Activated CD4-positive, CD25-positive, alpha-beta regulatory T cell (primary cell): ENCODE measurements at places on chromosomes 7 and 10.

DNA sequence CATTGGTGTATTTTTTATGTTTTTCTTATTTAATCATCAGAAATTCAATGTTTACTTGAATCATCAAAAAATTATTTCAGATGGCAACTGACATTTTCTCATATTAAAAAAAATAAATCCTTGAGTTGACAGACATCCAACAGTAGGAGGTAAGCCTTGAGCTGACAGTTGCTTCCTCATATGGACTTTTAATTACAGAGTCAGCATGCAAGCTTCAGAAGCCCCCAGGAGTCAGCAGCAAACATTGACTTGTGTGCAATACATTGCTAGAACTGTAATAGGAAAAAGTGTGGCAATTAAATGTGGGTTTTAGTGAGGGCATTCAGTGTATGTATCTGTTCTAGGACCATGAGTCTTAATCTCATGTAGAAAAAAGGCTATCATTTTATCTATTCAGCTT, 62.4 kb upstream of the TAS2R16 start:
- DNase-seq = no peak

DNA sequence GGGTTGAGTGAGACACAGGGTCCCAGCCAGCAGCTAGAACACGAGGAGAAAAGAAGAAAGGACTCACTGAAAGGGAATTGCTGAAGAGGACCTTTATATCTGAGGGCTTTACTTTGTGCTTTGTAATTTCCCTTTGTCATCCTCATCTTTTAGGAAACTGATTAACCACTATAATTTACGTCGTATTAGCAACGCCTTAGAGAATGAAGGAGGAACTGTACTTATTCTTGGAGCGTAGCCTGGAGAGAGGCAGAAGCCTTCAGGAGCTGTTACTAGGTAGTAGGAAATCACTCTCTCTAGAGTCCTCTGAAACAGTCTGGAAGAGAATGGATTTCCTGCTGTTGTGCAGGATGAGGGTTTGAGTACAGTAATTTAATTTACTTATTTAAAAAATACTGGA, 101.0 kb upstream of the STEAP1B start:
- DNase-seq = no peak

DNA sequence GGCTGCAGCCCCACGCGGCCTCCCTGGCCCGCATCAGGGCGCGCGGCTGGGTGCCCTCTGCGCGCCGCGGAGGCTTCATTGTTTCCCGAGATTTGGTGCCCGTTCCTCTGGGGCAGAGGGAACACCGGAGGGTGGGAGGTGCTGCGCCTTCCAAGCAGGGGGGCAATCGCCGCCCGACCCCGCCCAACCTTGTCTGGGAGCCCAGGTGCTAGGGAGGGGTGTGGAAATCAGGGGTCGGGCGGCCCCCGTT, 1.0 kb upstream of the NRP1 start:
- no peak for DNase-seq

DNA sequence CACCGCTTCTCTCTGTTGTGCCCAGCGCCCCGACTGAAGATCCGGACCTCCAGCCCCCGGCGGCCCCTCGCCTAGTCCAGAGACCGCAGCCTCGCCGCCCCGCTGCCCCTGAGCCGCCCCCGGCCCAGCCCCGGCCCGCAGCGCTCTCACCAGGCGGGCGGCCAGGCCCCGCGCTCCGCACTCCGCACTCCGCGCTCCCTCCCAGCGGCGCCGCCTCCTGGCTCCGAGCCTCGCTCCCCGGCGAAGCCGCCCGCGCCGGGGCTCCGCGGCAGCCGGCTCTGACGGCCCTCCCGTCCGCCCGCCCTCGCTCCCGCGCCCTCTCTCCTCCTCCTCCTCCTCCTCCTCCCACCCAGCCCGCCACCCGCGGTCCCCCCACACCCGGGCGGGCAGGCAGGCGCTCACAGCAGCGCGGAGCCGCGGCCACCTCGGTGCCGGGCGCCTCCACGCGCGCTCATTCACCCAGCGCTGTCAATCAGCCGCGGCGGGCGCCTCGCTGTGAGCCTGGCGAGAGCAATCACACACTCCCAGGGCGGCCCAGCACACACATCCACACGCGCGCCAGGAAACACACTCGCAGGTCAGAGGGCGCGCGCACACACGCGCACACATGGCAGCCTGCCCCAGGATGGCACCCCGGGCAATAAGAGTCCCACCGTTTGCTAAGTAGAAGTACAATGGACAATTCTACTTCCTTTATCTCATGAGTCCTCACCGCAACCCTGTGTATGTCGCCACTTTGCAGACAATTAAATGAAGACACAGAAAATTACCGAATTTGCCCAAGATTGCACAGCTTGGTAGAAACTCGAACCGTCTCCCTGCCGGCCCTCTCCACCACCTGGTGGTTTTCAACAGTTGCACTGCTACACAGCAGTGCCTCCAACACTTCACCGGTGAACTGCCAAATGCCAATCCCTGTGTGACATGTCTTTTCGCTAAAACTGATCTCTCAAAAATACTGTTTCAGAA, at the start of gene PRRT4:
PRRT4 (minus strand) TSS at position 280 of the 969 bp plus-strand sequence.
- DNase-seq = no peak

- no peak for DNase-seq
These were observed 19.5 kb downstream of the CFAP46 start for GRCh38 chr10:132922872-132923271.

DNA sequence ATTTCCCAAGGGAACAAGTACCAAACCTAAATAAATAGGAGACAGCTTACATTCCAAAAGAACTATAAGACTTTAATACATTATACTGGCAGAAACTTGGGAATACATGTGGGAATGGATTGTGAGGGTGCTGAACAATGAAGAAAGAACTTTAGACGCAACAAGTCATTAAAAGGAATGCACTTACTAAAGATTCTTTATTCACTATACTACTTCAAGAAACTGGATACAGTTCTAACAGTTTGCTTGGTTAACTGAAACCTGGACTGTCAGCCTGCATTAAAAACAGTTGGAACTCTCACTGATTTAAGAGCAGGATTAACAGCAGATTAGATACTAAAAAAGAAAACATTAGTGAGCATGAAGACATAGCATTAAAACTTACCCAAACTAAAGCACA, 12.0 kb downstream of the CACUL1 start:
- no peak for DNase-seq

DNA sequence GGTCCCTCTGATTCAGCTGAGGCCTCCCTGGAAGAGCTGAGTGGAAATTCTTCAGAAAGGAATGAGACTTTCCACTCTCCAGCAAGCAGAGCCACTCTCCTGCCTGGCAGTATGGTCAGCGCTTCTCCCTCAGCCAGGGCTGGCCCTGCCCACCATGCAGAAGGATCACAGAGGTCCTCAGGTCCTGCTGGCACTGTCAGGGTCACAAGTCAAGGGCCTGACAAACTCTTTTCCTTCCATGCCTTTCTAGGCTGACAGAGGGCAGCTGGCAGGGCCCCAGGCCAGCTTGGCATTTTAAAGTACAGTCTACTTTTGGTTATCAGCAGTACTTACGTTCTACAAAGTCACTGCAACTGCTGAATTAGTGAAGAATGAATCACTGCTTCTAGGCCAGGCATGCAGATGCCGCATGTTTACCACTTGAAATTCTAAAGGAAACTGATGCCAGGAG, 119.3 kb upstream of the FRMD4A start:
- no peak for DNase-seq

DNA sequence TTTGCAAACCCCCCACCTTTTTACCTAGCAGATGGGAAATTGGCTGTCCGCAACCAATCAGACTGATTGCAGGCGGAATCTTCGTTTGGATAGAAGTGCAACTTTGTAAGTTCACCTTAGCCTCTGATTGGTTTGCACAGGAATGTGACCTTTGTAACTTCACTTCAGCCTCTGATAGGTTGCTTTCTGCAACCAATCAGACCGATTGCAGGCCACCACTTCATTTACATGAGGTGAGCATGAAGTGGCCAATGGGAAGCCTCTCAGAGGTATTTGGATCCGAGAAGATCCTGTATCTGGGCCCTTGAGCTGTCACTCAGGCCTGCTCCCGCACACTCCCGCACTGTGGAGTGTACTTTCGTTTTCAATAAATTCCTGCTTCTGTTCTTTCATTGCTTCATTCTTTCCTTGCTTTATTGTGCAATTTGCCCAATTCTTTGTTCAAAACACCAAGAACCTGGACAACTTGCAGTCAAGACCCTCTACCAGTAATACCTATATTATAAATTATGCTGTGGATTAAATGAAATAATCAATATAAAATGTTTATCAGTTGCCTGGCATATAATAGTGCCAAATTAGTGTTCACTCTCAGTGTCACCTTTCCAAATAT, 491.4 kb downstream of the PLXNA4 start:
- DNase-seq = no peak

DNA sequence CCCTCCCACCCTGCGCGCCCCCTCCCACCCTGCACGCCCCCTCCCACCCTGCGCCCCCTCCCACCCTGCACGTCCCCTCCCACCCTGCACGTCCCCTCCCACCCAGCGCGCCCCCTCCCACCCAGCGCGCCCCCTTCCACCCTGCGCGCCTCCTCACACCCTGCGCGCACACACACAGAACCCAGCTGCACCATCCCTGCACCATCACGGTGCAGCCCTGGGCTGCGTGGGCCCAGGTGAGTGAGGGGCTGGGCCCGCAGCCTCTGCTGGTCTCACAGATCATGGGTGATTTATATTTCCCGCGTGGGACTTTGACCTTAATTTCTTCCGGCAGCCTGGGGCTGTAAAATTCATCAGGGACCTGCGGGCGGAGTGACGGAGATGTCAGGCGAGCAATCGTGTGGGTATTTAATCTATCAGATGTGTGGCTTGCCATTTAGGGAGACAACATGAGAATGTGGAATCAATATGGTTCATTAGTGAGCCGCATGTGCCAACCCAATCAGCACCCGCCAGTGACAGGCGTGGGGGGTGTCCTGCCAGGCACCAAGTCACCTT, 57.7 kb downstream of the C10orf105 start:
- no peak for DNase-seq

- DNase-seq = no peak
These were observed 246.9 kb upstream of the MKLN1 start for GRCh38 chr7:131080754-131081153.

DNA sequence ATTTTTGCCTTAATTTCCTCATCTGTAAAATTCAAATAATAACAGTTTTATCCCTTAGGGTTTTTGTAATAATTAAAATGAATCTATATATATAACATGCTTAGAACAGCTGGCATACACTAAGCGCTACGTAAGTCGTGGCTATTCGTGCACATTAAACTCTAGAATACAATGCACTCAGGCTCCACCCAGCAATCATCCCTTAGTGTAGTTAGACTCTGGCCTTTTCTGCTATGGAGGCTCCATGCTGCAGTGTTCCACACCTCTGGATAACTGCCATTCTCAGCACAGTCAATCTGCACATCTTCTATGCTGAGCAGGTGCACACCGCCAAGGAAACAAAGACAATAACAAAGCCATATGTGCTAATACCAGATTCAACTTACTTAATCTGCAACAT, 92.9 kb downstream of the IPMK start:
- DNase-seq = no peak

DNA sequence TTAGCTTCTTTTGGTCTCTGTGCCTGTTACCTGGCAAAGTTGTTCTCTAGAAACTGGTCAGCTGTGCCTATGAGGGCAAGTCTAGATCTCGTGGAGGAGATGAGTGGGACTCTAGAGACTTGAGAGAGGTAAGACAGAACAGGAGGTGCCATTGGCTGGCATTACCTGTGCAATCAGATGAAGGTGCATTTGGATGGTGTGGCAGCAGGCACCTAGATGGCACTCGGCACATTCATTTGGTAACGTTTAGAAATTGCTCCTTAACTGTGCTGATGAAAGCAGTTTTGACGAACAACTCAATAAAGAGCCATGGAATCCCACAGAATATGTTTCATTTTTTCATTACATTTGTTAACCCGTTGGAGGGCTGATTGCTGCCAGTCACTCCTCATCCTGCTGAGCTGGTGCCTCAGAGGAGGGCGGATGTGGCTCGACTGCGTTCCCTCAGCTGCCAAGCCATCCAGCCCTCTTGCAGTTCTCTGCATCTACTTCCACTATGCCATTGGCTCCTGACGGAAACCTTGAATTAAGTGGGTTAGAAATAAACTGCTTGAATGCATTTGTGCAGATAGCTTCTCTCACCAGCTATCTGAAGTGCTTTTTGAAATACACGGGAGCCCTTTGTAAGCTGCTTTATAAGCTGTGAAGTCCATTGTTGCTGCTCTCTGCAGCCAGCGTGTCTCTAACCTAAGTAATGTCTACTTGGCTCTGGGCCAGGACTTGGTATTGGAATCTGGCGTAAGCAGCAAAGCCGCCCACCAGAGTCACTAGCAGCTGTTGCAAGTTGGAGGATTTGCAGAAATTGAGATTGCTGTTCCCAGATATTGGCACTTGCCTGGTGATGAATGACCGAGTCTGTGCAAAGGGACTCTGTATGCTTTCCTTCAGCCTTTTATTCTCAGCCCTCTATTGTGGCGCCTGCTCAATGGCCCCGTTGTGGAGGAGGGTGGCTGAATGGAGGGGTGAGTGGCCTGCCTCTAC, 87.4 kb downstream of the LRRC4 start:
- DNase-seq = no peak

- DNase-seq = no peak
These were observed 140.4 kb downstream of the CELF2 start for GRCh38 chr10:11158080-11158479.

DNA sequence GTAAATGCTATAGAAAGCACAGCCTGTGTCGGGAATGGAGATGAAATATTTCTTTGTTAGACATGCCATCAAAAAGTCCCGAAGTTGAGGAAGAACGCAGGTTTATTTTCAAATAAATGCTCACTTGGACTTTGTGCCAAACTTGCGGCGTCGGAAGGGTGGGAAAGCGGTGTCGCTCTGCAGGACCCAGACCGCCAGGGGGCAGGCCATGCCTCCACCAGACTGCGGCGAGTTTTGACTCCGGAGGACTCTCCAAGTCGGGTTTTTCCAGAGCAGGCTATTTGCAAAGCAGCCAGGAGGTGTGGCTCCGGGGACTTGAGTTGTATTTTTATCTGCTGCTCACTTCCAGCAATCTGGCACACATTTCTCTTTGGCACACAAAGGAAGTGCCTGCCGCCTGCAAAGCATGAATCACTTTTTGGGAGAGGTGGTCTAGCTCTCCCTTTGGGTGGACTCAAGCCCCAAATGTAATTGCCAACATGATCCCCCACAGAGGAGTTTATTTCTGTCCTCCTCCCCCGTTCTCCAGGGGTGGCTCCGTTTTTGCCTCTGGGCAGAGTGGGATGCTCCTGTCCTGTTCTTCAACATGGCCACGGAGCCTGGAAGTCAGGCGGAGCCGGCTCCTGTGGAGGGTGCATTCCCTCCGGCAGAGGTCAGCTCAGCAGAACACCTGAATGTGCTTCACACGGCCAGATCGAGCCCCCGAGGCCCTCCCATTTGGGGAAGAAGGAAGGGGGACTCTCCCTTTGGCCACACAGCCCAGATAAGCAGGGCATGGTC, 82.3 kb upstream of the GPR26 start:
- no peak for DNase-seq

DNA sequence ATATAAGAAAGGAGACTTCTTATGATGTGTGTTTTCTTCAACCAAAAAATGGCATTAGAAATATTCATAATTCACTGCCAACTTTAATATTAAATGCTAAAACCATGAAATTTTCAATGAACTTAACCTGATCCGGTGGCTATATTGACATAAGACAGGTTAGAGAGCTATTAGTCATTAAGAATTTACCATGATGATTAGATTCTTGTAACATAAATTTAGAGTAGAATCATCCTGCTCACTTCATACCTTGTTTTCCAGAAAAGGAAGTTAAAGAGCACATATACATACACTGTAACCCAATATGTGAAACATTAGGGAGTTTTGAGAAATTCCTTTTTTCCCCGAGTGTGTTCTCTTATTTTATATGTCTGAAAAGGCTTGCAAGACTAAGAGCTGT, 430.3 kb upstream of the SEMA3A start:
- DNase-seq = no peak
